NCI-H1092 treated with DMSO at 0.1 percent for 48 hours (cell line): ENCODE measurements at places on chromosomes 1 and 21.

DNA sequence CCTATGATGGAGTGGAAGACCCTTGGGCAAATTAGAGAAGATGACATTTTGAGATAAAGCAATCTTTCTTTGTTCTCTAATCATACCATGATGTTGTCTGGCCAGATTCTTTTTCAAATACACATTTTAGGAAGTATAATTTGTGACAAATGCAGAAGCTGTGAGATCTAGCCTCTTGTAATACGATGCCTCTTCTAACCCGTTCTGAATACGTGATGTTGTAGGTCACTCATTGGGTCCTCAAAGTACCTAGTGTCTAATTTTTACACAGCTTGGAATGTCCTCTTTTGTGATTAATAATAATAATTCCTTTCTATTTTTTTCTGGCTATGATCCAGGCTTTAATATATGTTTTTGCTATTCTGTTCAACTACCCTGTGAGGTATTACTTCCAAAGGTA is 502.7 kb downstream of the NUF2 start:
- DNase-seq, result no peak

GRCh38 chr1:110903853-110904500 is 31.0 kb downstream of the CD53 start:
- no peak for DNase-seq

DNA sequence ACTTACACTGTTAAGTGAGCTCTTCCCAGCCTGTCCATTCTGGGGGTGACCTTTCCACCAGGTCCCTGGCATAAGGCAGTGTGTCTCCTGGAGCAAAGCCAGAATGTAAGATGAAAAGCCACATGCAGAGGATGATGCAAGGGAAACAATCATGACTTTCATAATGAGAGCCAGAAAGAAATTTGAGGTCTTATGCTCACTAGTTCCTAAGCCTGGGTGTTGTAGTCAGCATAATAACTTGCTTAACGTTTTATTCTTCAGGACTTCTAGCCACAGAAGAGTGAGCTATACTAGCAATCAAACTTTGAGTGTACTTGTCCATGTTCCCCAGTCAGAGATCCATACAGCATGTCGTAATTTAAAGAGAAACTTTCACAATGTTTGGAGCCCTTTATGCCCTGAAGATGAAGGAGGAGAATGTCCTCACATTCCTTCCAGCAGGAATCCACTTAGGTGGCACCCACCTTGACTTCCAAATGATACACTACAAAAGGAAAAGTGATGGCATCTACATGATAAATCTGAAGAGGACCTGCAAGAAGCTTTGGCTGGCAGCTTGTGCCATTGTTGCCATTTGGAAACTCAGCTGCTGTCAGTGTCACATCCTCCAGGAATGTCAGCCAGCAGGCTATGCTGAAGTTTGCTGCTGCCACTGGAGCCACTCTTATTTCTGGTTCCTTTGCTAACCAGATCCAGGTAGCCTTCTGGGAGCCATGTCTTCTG is 60.5 kb upstream of the FOXD3 start:
- no peak for DNase-seq

DNA sequence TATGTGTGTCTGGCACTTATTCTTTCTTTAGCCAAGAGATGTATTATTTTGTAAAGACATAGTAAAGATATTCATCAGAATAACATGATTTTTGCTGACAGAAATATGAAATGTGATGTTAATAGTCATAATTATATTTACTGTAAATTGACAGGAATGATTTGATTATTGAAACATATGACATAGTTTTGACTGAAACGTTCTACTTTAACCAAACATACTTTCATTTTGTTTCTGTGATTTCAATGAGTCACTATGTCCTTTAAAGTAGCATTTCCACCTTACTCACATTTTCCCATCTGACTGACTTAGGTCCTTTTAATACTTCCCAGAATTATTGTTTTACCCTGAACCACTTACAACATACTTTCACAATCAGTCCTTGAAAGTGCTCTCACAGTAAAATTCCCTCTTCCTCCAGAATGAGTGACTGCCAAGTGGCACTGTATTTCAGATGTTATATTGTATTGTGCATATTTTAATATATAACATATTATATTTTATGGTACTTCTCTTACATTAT is 437.9 kb downstream of the NCAM2 start:
- no peak for DNase-seq

DNA sequence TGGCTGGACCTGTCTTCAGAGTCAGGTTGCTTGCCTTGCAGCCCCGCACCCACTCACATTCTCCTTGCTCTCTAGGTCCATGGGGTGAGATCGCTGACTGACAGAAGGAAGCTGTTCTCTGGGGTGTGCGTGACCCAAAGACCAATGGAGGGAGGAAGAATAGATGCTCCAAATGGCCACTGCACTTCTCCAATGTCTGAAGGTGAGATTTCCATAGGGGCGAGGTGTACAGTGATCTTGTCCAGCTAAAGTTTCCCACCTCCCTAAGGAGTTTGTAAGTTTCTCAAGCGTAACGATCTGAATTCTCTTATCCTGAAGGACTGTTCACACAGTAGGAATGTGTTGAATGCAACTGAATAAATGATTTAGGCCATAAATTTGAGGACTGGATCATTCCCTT is 211.9 kb upstream of the IRF2BP2 start:
- DNase-seq, result no peak
